ENCODE measurements at places on chromosomes 2 and 18.
A peak's percentile ranks its signal among the peaks of the same experiment; 100 is the strongest.

DNA sequence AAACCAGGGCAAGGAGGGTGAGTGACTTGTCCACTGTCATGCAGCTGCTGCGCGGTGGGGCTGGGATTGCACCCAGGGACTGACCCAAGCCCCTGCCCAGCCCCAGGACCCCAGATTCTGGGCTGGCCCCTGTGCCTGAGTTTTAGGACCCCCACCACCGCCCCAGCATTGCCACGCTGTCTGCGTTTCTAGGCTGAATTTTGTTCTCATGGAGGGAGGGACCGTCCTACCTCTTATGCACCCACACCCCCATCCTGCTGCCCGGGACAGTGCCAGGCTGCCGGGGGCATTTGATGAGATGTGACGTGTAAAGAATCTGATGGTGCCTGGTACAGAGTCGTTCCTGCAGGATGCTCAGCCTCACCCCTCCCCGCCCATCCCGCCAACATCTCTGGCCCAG lies 111.0 kb upstream of the ODC1 start:
- DNase-seq = no peak

GRCh38 chr2:53148221-53148620 lies 619.4 kb upstream of the CHAC2 start:
- no peak for DNase-seq

DNA sequence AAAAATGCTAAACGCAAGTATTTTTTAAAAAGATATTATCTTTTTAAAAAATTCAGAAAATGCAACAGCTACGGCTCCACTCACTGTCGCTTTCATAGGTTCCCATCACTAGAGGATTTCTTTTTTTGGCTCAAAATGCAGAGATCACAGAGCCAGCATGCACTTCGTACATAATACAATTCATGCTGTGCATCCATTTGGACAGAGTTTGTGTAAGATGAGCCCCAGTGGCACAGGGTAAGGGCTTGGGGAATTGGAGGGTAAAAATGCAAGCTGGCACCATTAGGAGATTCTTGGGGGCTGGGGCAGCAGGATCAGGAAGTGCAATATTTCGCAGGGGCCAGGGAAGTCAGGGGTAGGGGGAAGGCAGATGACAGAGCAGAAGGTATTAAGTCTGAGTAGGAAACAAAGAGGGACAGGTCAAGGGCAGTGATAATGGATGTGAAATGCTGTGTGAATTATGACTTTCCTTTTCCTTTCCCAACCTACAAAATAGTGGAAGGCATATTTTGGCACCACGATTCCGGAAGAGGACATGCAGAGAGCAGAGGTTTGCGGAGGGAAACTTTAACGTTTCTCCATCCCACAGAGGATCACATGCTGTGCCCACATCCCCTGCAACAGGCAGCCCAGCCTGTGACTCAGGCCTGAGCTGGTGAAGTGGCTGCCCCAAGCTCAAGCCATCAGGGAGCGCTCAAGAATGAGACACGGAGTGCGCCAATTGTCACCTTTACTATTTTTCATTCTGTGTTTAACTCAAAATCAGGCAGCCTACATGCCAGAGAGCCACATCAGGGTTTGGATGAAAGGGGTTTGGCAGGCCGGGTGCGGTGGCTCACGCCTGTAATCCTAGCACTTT lies 4.7 kb downstream of the CAPG start:
- DNase-seq = no peak

GRCh38 chr2:16050908-16051489 lies 110.6 kb downstream of the MYCN start:
- DNase-seq = no peak

DNA sequence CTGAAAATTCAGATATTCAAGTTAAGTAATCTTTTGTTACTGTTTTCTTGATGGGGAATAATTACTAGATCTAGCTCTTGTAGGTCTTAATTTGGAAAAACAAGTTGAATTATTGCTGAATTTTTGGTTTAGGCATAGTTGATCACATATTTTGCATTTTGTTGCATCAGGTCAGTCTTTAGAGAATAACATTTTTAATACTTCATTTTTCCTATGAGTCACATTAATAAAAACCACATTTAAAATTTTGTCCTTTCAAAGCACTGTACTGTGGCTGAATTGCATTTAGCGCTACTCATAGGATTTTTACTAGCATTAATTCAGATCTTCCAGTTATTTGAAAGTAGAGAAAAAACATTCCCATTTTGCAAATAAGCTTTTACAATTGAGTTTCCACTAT lies 23.2 kb downstream of the MAP4K4 start:
- no peak for DNase-seq

DNA sequence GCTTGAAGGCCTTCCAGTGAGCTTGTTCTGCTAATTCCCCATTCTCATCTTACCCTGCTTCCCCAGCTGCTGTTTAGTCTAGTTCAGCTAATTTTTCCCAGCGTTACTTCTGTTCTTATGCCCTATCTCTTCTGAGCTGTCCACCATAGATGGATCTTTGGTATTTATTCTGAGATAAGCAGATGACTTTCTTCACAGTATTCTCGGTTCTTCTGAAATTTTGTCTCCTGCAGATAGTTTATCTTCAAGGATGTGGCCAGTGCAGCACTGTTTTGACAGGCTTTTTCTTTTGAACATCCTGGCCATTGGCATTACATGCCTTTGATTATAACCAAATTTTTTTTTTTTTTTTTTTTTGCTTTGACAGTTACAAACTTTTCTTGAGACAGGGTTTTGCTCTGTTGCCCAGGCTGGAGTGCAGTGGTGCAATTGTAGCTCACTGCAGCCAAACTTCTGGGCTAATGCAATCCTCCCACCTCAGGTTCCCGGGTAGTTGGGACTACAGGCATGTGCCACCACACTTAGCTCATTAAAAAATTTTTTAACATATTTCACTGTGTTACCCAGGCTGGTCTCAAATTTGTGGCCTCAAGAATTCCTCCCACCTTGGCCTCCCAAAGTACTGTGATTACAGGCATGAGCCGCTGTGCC lies 134.2 kb downstream of the WDSUB1 start:
- no peak for DNase-seq

DNA sequence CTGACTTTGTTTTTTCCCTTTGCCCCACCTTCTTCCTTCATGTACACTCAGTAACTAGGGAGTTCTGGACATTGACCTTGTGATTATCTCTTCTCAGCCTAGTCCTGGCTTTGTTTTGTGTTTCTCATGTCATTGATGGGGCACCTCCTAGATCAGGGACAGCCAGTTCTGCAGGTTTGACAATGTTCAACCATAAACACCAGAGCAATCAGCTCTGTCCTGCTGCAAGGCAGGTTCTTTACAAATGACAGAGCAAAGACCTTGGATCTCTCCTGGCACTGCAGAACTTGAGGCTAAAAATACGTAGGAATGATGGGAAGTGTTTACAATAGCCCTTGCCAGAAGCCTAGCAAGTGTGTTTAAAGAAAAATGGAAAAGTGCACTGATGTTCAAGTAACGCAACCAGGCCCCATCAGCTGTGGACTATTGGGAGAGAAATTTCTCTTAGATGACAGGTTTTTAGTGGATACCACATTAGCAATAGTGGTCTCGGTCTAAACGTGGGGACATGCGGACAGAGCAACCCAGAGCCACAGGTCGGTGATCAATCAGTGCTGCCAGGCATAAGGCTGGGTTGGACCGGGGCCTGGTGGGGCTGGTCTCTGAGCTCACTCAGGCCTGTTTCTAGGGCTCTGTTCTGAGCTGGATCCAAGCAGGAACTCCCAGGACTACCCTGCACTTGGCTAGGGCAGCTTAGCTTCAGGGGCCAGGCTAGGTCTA lies 76.8 kb downstream of the SOWAHC start:
- no peak for DNase-seq

- DNase-seq = no peak
These were observed 655.2 kb downstream of the RNF144A start for GRCh38 chr2:7572450-7572849.

- DNase-seq = no peak
These were observed 109.8 kb upstream of the CHRNA1 start for GRCh38 chr2:174874085-174874484.

DNA sequence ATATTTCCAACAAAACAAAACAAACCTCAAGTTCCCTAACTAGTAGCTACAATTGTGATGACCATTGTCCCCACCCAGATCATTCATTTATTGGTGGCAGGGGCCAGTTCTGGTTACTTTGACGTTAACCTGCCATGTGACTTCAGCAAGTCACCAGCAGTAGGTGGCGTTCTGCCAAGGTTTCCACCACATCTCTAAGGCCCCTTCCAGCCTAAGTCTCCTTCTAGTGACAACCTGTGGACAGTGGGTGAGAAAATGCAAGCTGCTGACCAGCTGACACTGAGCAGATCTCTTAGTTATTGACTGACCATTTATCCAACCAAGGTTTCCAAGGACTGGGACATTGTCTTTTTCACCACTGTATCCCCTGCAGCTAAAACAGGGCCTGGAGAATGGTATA lies 98.4 kb downstream of the GPR39 start:
- DNase-seq = no peak

- peak; percentile 73 for DNase-seq
These were observed 11.7 kb upstream of the DCTN1 start for GRCh38 chr2:74391580-74392448.

- DNase-seq = no peak
These were observed 99.3 kb upstream of the TMEM18 start for GRCh38 chr2:776487-776886.

Measured in AG09319 (cell line).